Left kidney (tissue), 8 donors: ENCODE measurements at places on chromosomes 3 and 15.

- DNase-seq, result no peak
Observed at GRCh38 chr3:178203165-178203564, 333.1 kb upstream of the KCNMB2 start.

DNA sequence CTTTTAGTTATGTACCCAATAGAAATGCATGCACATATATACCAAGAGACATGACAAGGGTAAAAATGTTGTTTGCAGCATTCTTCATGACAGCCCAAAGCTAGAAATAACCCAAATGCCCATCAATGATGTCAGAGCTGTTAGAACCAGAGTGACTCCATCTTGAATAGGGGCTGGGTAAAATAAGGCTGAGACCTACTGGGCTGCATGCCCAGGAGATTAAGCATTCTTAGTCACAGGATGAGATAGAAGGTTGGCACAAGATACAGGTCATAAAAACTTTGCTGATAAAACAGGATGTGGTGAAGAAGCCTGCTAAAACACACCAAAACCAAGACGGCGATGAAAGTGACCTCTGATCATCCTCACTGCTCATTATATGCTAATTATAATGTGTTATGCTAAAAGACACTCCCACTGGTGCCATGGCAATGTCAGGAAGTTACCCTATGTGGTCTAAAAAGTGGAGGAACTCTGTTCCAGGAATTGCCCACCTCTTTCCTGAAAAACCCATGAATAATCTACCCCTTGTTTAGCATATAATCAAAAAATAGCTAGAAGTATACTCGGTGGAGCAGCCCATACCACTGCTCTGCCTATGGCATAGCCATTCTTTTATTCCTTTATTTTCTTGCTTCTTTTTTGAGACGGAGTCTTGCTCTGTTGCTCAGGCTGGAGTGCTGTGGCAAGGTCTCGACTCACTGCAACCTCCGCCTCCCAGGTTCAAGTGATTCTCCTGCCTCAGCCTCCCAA is 32.9 kb downstream of the ZBTB11 start:
- DNase-seq, result no peak

DNA sequence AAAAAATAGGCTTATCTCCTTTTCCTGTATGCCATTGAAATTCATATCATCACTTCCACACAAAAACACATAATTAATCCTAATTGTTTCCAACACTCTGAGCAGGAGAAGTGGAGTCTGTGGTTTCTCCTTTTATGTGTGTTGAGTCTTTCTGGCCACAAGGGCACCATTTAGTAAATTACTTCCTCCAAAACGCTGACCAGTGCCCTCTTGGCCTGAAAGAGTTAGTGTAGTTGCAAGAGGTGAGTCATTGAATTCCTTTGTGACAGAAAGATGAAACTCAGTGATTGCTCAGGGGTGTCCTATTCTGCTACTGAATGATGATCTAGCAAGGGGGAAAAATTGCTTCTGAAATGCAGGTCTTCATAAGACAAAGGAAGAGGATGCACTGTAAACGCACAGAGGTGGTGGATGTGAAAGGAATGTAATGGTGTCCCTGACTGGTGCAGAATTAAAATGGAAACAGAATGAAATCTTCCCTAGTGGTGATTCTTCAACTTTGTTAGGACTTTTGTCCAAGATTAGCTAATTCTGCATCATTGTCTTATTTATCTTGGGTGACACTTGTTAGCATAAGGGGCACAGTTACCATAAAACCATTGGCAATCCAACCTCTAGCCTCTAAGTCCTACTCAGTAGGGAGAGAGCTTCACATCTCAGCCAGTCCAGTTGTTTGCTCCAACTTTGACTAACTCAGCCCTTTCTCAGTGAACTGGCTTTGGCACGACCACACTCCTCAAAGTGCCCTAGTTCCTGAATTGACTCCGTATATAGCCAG is 208.4 kb upstream of the NANOGP8 start:
- no peak for DNase-seq

- DNase-seq, result no peak
Observed at GRCh38 chr3:46114323-46114988, 87.2 kb upstream of the XCR1 start.

- DNase-seq, result no peak
Observed at GRCh38 chr3:149271669-149272068, 50.0 kb upstream of the CP start.
